AG08396 (cell line): ENCODE measurements at places on chromosomes 16 and 17.

DNA sequence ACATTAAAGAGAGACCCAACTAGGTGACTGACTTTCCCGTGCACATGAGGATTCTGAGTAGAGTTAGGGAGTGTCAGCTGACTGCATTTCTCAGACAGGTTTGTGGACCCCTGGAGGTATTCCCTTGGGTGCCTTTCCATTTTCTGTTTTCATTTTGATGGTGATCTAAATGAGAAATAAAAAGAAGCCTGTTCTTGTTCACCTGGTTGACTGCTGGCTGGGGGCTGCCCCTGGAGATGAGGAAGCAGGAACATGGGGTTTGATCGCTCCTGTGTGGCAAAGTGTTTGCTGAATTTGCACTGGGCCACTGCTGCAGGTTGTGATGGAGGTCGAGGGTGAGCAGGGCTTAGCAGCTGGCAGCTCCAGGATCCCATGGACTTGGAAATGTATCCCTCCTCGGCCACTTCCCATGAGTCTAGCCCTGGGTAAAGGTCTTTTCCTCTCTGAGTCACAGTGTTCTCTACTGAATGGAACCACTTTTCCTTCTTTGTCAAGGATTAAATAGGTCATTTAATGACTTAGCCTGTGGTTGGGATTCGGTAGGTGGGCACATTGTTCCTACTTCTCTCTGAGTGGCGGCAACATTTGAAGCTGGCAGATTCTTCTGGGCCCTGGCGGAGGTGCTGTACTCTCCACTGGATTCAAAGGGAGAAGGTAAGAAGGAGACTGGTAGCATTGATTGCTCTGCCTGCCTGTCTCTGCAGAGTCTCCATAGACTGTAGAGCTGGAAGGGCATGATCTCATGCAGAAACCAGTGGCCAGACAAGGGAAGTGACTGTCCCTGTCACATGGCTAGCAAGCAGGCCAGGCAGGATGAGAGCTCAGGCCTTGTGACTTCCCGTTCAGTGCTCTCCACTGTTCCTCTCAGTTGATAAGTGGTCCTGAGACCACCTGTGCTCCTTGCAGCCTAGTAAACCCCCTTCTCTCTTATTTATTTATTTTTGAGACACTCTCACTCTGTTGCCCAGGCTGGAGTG, 17.9 kb downstream of the SNX29 start:
- no peak for DNase-seq

- no peak for DNase-seq
Measured at GRCh38 chr17:3271072-3271848, 26.9 kb downstream of the OR3A1 start.

- no peak for DNase-seq
Measured at GRCh38 chr16:80604600-80605355, 64.0 kb downstream of the DYNLRB2 start.

GRCh38 chr17:32007463-32008298, 498 bp downstream of the LRRC37B start:
- DNase-seq: peak; percentile 52

DNA sequence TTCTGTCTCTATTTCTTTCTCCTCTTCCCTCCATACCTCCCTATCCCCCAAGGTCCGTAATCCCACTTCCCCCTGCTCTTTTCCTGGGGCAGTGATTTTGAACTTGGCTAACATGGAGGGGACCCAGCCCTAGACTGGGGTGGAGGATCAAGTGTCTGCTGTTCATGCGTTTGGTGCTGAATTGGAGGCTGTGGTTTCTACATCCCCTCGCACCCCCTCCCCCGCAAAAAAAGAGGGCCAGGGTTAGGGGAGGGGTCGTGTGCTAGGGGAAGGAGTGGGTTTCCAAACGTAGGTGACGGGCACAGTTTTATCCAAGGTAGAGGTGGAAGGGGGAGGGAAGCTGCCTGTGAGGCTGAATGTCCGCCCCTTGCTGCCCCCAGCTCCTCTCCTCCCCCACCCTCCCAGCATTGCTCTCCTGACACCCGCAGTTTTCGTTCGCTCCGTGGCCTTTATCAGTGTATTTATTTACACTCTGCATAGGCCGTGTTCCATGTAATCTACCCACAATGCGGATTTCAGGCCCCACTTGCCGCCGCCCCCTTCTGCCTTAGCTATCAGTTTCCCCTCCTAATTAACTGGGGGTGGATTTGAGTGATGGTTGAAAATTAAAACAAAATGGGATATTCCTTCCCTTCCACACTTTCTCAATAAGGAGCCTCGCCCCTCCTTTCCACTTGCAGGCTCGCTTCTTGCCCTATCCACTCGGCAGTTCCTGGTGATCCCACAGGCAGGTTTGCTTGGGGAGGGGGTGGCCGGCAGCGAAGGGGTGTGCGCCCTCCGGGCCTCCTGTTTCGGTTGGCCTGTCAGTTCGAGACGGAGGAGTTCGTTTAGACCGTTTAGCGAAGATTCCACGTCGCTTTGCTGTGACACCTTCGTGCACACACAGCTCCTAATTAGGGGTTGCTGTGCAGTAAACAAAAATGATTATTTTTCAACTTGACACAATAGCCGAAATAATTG, 2.0 kb downstream of the GNAO1 start:
- no peak for DNase-seq
